Activated CD8-positive, alpha-beta T cell treated with anti-CD3 and anti-CD28 coated beads, Interleukin-2, amount 10 ng/mL, durations not matched to agents 7 days and 5 days (primary cell): ENCODE measurements at places on chromosomes 5 and 9. TPM values are rescaled to one million over a fixed set of nuclear protein-coding genes. Genes with fewer than 3 reads are reported as not detected.

NR6A1 gene
- 0.26 TPM for total RNA-seq

PTGS1 gene
- 0.37 TPM for total RNA-seq

PRKAA1 gene
- total RNA-seq, result 70.8 TPM

GPR150 gene
- total RNA-seq, result 0.74 TPM

CER1 gene
- total RNA-seq, result not detected

FAM78A gene
- total RNA-seq, result 99.2 TPM

ANKRD18A gene
- total RNA-seq, result 0.08 TPM

CDH12 gene
- total RNA-seq, result not detected

PIP5K1B gene
- total RNA-seq, result 0.13 TPM
